ENCODE measurements at places on chromosomes 11 and 22.

- H3K4me1 ChIP-seq, result no peaks in the 10 kb centered on the region
- no peak overlapping the region for H3K4me3 ChIP-seq
- no peak for DNase-seq
- H3K27me3 ChIP-seq, result no peaks in the 10 kb centered on the region
- H3K27ac ChIP-seq, result no peak overlapping the region
These were observed 718.8 kb downstream of the CNTN5 start for GRCh38 chr11:99739464-99740089.

DNA sequence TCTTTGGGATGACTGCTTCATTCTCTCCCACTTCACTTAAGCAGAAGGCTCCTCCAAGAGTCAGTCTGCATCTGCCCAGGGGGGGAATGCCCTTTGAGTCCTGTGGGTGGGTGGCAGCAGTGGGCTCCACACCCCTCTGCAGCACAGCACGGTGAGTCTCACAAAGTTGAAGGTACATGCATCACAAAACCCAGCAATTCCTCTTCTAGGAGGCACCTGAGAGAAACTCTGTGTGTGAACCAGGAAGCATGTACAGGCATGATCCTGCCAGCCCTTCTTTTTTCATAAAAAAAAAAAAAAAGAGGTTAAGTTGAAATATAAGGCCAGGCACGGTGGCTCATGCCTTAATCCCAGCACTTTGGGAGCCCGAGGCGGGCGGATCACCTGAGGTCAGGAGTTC lies 87.2 kb downstream of the MYO18B start:
- no peaks in the 10 kb centered on the region for H3K36me3 ChIP-seq
- peaks cover 4% of the 10 kb centered on the region for H3K27me3 ChIP-seq
- no peak overlapping the region for H3K4me3 ChIP-seq
- DNase-seq, result no peak
- no peak overlapping the region for H3K27ac ChIP-seq

DNA sequence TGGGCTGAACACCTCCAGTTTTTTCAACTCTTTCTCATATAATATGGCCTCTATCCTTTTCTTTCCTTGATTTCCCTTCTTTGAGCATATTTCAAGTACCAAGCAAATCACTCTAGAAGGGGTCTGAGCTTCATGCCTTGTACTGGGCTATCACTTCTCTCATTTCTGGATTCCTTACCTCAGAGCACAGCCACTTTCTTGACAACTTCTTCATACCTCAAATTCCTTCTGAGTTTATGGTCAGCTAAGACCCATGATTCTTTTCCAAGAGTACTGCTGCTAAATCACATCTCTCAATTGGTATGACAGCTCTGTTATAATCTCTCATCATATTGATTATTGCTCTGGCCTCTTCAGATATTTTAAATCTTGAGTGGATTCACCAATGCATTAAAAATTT lies 224.8 kb upstream of the ZBED5 start:
- no peak for DNase-seq
- H3K27me3 ChIP-seq, result peaks cover 1% of the 10 kb centered on the region
- H3K27ac ChIP-seq, result no peak overlapping the region
- H3K4me3 ChIP-seq, result no peak overlapping the region
- no peaks in the 10 kb centered on the region for H3K36me3 ChIP-seq

DNA sequence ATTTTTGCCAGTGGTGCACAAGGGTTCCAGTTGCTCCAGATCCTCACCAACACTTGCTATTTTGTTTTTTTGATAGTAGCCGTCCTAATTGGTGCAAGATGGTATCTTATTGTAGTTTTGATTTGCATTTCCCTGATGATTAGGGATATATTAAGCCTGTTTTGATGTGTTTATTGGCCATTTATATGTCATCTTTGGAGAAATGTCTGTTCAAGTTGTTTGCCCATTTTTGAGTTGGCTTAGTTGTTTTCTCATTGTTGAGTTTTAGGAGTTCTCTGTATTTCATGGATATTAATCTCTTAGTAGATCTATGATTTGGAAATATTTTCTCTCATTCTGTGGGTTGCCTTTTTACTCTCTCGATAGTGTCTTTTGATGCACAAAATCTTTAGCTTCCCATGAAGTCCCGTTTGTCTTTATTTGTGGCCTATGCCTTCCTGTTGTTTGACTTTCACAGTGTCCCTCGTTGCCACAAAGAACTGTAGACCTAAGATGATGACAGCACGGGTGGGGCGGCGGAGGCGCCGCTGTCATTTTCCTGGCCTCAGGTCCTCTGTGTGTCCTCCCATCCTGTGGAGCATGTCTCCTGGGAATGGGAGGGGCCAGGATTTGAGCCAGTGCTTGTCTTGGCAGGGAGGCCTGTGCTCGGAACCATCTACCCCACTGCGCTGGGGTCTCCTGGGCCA lies 33.5 kb downstream of the LRP5 start:
- H3K36me3 ChIP-seq, result no peaks in the 10 kb centered on the region
- H3K4me3 ChIP-seq, result no peak overlapping the region
- no peak for DNase-seq
- peaks cover 4% of the 10 kb centered on the region for H3K4me1 ChIP-seq
- no peak overlapping the region for H3K27ac ChIP-seq

GRCh38 chr11:129950101-129951091 lies 52.2 kb downstream of the PRDM10 start:
- DNase-seq, result no peak
- H3K27me3 ChIP-seq, result no peaks in the 10 kb centered on the region
- peaks cover 12% of the 10 kb centered on the region for H3K4me1 ChIP-seq
- no peak overlapping the region for H3K4me3 ChIP-seq
- peak overlapping the region; percentile 60 for H3K27ac ChIP-seq

DNA sequence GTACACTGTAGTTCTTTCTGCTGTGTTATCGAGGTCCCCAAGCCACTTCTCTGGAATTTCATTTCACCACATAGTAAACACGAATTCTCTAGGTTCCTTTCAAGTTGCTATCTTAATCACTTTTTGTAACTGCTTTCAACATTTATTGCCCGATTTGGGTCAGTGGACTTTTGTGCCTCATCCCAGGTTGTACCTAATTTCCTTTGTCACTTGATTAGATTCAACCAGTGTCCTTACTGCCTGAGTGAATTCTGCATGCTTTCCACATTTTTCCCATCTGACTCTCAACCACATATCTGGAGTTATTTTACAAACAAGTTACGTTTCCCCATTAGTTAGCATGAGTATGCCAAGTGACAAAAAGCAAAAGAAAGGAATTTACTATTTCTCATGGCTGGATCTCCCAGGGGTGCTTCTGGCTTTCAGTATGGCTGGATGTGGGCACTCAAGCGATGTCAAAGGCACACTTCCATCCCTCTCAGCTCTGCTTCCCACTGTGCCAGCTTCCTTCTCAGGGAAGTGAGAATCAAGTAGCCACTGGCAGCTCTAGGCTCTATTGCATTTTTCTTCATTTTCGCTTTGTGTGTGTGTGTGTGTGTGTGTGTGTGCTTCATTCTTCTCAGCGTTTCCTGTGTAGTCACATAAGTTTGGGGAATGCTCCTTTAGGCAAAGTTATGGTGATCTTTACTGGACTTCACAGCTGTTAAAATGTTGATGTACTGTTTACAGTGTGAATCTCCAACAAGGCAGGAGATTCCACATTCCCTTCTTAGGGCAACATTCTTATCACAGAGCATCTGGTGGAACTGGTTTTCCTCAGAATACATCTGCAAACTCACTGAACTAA lies 128.9 kb downstream of the DBX1 start:
- H3K4me1 ChIP-seq, result no peaks in the 10 kb centered on the region
- no peaks in the 10 kb centered on the region for H3K36me3 ChIP-seq
- no peak for DNase-seq
- no peak overlapping the region for H3K27ac ChIP-seq

GRCh38 chr11:9692691-9693090 lies 28.8 kb downstream of the SWAP70 start:
- peaks cover 13% of the 10 kb centered on the region for H3K36me3 ChIP-seq
- no peak overlapping the region for H3K4me3 ChIP-seq
- no peak overlapping the region for H3K27ac ChIP-seq
- peaks cover 14% of the 10 kb centered on the region for H3K4me1 ChIP-seq

GRCh38 chr11:102989379-102990047 lies 34.0 kb upstream of the MMP13 start:
- H3K27ac ChIP-seq, result no peak overlapping the region
- H3K4me1 ChIP-seq, result no peaks in the 10 kb centered on the region
- H3K4me3 ChIP-seq, result no peak overlapping the region
- H3K27me3 ChIP-seq, result peaks cover 15% of the 10 kb centered on the region
- no peaks in the 10 kb centered on the region for H3K36me3 ChIP-seq

GRCh38 chr11:42077794-42078193 lies 618.3 kb upstream of the LRRC4C start:
- H3K4me3 ChIP-seq, result no peak overlapping the region
- H3K36me3 ChIP-seq, result no peaks in the 10 kb centered on the region
- DNase-seq, result no peak
- H3K27ac ChIP-seq, result no peak overlapping the region

GRCh38 chr11:27795955-27796861 lies 96.0 kb upstream of the BDNF start:
- H3K4me3 ChIP-seq, result no peak overlapping the region
- H3K36me3 ChIP-seq, result no peaks in the 10 kb centered on the region
- H3K27ac ChIP-seq, result no peak overlapping the region
- DNase-seq, result no peak

- H3K4me3 ChIP-seq, result no peak overlapping the region
- peaks cover 2% of the 10 kb centered on the region for H3K27me3 ChIP-seq
- no peaks in the 10 kb centered on the region for H3K36me3 ChIP-seq
- no peak overlapping the region for H3K27ac ChIP-seq
- DNase-seq, result no peak
These were observed 92.2 kb downstream of the C11orf91 start for GRCh38 chr11:33608386-33608785.

DNA sequence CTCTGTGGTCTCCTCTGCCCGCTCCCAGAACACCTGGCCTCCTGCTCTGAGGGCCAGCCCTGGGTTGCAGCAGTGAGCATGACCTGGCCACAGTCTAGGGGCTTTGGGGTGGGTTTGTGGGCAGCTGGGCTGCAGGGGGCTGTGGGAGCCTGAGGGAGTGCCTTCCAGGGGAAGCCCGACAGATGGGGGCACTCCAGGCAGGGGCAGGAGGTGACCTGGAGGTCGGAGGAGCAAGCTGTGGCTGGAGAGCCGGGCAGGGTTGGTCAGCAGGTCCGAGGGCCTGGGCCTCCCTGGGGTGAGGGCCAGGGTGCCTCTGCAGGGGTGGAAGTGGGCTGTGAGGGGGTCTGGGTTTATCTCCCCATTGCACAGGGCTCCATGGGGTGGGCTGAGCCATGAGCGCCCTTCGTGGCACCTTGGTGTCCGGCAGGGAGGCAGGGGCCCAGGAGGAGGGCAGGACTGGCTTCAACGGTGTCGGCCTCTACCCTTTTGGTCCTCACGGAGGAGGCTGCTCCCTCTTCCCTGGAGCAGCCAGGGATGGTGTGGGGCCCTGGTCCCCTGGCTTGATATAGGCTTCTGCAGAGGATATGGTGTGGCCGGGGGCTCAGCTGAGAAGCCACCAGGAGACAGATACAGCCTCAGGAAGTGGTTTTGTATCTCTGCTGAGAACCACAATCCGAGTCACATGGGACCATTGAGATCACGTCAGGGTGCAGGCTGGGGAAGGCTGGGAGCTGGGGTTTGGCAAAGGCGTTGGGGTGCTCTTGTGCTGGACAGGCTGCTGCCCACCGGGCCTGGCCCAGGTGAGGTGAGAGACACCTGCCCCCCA lies 22.3 kb downstream of the KCNQ1 start:
- DNase-seq, result peak; percentile 54
- peak overlapping the region; percentile 42 for H3K27ac ChIP-seq
- no peaks in the 10 kb centered on the region for H3K27me3 ChIP-seq
- peaks cover 50% of the 10 kb centered on the region for H3K4me1 ChIP-seq

- DNase-seq, result no peak
- no peak overlapping the region for H3K4me3 ChIP-seq
- peaks cover 4% of the 10 kb centered on the region for H3K27me3 ChIP-seq
- no peaks in the 10 kb centered on the region for H3K36me3 ChIP-seq
- H3K27ac ChIP-seq, result no peak overlapping the region
- peaks cover 3% of the 10 kb centered on the region for H3K4me1 ChIP-seq
These were observed 117.8 kb downstream of the NAT10 start for GRCh38 chr11:34223021-34223813.

GRCh38 chr22:49522582-49523373 lies 304.9 kb downstream of the BRD1 start:
- H3K27me3 ChIP-seq, result no peaks in the 10 kb centered on the region
- no peak overlapping the region for H3K4me3 ChIP-seq
- H3K27ac ChIP-seq, result no peak overlapping the region
- DNase-seq, result no peak

GRCh38 chr11:127994736-127995135 lies 592.6 kb downstream of the ETS1 start:
- H3K36me3 ChIP-seq, result no peaks in the 10 kb centered on the region
- no peak overlapping the region for H3K27ac ChIP-seq
- H3K4me3 ChIP-seq, result no peak overlapping the region
- H3K4me1 ChIP-seq, result no peaks in the 10 kb centered on the region

DNA sequence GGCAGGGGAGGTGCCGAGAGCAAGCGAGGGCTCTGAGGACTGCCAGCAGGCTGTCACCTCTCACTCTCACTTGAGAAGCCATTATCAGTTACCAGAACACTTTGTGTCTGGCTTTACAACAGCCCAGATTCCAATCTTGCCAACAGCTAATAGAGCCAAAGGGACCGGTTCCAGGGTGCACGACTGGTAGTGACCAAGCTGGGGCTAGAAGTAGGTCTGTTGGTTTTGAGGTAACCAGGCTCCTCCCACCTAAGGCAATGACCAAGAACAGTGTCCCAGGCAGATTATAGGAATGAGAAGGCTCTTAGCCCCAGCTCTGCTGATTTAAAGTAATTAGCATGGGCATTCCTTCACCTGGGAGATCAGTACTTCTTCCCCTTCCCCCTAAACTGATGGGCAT lies 7.2 kb upstream of the IL10RA start:
- H3K27me3 ChIP-seq, result no peaks in the 10 kb centered on the region
- DNase-seq, result no peak
- H3K27ac ChIP-seq, result peak overlapping the region; percentile 89

DNA sequence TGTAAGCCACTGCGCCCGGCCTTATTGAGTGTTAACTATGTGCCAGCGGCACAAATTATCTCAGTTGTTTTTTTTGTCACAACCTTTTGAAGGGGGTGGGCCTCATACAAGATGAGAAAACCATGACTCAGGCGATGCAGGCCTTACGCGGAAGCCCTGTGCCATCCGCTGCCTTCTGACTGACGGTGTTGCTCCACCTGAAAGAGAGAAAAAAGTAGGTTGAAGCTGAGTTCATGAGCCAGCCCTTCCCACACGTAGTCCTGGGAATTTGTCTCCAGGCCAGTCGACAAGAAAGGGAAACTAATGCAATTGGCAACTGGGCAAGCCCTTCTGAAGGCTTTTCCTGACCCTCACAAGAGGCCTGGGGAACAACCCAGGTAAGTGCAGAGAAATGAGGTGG lies 96.9 kb upstream of the CRYBB3 start:
- peaks cover 4% of the 10 kb centered on the region for H3K4me1 ChIP-seq
- no peak for DNase-seq
- no peaks in the 10 kb centered on the region for H3K27me3 ChIP-seq
- no peaks in the 10 kb centered on the region for H3K36me3 ChIP-seq

GRCh38 chr11:106086850-106087249 lies 9.4 kb downstream of the AASDHPPT start:
- H3K27me3 ChIP-seq, result no peaks in the 10 kb centered on the region
- no peak for DNase-seq
- H3K36me3 ChIP-seq, result peaks cover 20% of the 10 kb centered on the region
- H3K4me3 ChIP-seq, result no peak overlapping the region
- no peak overlapping the region for H3K27ac ChIP-seq
